CD4-positive, CD25-positive, alpha-beta regulatory T cell (primary cell): ENCODE measurements at places on chromosomes 13 and 19.

DNA sequence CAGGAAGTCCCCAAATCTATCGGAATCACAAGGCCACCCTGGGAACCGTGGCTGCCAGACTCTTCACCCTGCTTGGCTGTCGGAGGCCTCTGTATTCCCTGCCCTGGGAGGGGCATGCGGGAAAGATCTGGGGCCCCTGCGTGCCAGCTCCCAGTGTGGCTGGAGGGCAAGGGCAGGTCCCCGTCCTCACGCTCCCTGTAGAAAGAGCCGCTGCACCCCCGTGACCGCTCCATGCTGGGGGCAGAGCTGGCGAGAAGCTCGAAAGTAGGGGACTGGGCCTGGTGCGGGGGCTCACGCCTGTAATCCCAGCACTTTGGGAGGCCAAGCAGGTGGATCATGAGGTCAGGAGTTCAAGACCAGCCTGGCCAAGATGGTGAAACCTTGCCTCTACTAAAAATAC, 208.4 kb upstream of the SOX1 start:
- no peak for DNase-seq
- H3K4me3 ChIP-seq: no peak overlapping the region
- H3K36me3 ChIP-seq: no peaks in the 10 kb centered on the region
- H3K27me3 ChIP-seq: no peaks in the 10 kb centered on the region

DNA sequence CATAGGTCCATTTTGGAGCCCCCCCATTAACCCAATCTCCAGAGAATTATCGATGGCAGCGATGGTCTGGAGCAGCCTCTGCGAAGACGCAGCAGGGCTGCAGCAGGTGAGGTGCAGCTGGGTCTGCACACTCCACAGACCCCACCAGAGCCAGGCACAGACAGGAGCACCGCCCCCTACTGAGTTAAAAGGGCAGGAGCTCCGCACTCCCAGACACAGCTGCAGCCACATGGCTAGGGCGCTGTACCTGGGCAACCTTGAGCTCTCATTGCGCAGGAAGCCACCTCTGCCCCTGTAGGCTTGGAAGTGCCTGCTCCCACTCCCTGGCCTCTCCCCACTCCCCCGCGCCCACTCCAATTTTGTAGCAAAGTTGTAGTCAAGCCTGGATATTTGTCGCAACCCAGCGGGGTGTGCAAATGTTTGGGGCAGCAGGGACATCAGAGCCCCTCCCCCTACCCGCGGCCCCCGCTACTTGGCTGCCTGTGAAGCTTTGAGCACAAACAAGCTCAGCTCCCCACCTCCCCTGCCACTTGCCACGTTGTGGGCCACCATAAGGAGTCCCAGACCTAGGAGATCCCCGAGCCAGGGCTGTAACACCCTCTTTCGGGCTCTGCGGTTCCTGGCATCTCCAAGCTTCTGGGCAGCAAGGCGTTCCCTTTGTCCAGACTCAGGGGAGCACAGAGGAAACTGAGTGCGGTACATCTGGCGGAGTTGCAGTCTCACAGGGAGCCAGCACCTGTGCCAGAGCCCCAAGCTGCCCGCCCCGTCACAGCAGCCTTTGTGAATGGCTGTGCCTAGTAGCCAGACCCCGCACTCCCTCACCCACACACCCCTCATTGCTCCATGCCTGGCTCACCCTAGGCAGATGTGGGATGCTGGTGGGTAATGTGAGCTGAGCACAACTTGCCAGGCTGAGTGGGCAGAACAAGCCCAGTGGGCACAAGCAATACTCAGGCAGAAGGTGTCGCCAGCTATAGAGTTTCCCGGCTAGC, 949.7 kb upstream of the SLITRK1 start:
- H3K4me3 ChIP-seq: no peak overlapping the region
- no peaks in the 10 kb centered on the region for H3K36me3 ChIP-seq
- H3K4me1 ChIP-seq: no peaks in the 10 kb centered on the region
- DNase-seq: no peak
- H3K27me3 ChIP-seq: no peaks in the 10 kb centered on the region

GRCh38 chr19:42066075-42066754, 3.8 kb downstream of the GRIK5 start:
- peaks cover 2% of the 10 kb centered on the region for H3K4me1 ChIP-seq
- H3K27ac ChIP-seq: no peak overlapping the region
- H3K27me3 ChIP-seq: no peaks in the 10 kb centered on the region
- no peak for DNase-seq
- H3K36me3 ChIP-seq: no peaks in the 10 kb centered on the region

DNA sequence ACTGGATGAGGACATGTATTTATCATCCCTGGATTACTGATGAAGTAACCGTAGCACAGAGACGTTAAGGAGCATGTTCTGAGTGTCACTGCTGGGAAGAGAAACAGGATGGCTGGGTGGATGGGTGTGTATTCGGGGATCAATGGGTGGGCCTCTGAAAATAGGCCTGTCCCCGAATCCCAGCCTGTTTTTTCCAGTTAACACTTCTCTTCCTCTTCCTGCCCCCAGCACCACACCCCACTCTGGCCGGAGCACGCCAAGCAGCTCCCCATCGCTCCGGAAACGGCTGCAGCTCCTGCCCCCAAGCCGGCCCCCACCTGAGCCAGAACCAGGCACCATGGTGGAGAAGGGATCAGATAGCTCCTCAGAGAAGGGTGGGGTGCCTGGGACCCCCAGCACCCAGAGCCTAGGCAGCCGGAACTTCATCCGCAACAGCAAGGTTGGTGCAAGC, 8.8 kb downstream of the GRAMD1A start:
- no peaks in the 10 kb centered on the region for H3K27me3 ChIP-seq
- DNase-seq: no peak
- H3K4me1 ChIP-seq: peaks cover 41% of the 10 kb centered on the region
- H3K36me3 ChIP-seq: peaks cover 43% of the 10 kb centered on the region

- no peaks in the 10 kb centered on the region for H3K27me3 ChIP-seq
- no peak overlapping the region for H3K4me3 ChIP-seq
- DNase-seq: no peak
Measured at GRCh38 chr19:34972163-34972705, 8.2 kb upstream of the ZNF792 start.

GRCh38 chr13:110565296-110565695, 3.8 kb upstream of the RAB20 start:
- H3K4me1 ChIP-seq: peaks cover 18% of the 10 kb centered on the region

DNA sequence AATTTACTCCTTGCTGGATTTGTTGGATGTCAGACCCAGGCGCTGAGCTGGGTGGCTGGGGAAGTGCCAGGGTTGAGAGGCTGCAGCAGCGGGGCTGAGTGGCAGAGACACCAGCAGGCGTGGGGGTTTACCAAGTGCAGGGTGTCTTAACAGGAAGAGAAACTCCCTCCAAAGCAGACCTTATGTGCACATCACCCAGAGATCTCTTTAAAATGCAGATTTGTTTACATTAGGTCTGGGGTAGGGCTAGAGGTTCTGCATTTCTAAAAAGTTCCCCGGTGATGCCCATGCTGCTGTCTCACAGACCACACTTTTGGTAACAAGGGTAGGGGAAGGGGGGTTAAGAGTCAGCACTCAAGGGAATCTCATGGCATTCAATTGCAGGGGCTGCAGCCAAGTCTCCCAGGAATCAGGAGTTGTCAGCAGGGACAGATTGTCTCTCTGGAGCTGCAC, 80.7 kb upstream of the OLFM4 start:
- H3K4me1 ChIP-seq: no peaks in the 10 kb centered on the region
- no peak overlapping the region for H3K27ac ChIP-seq
- H3K4me3 ChIP-seq: no peak overlapping the region
- DNase-seq: no peak

- peaks cover 6% of the 10 kb centered on the region for H3K36me3 ChIP-seq
- H3K4me1 ChIP-seq: peaks cover 16% of the 10 kb centered on the region
- H3K4me3 ChIP-seq: no peak overlapping the region
- DNase-seq: no peak
Measured at GRCh38 chr19:17095141-17095919, 19.8 kb downstream of the MYO9B start.

GRCh38 chr19:10998666-10999065, 37.8 kb downstream of the SMARCA4 start:
- H3K4me1 ChIP-seq: no peaks in the 10 kb centered on the region
- no peak for DNase-seq
- H3K27me3 ChIP-seq: no peaks in the 10 kb centered on the region
- no peak overlapping the region for H3K27ac ChIP-seq

- no peak for DNase-seq
- no peaks in the 10 kb centered on the region for H3K27me3 ChIP-seq
- H3K27ac ChIP-seq: no peak overlapping the region
- H3K36me3 ChIP-seq: no peaks in the 10 kb centered on the region
- H3K4me3 ChIP-seq: no peak overlapping the region
Measured at GRCh38 chr13:111046590-111047141, 68.4 kb upstream of the ARHGEF7 start.

DNA sequence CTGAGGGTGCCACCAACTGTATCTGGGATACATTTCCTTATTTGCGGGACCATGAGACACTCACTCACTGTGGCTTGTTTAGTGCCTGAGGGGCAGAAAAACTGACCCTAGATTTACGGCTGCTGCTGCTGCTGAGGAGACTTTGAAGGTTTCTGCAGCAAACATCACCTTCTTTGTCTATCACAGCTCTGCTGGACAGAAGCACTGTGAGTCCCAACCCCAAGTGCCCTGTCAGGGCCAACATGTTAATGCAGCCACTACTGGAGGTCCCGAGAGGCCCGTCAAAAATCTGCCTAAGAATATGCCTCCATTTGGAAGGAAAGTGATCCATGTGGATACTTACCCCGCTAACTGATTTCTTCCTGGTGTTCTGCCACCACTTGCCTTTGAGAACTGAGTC, 37.3 kb upstream of the UBL3 start:
- no peaks in the 10 kb centered on the region for H3K36me3 ChIP-seq
- H3K27me3 ChIP-seq: no peaks in the 10 kb centered on the region
- no peak overlapping the region for H3K4me3 ChIP-seq
- no peak for DNase-seq

DNA sequence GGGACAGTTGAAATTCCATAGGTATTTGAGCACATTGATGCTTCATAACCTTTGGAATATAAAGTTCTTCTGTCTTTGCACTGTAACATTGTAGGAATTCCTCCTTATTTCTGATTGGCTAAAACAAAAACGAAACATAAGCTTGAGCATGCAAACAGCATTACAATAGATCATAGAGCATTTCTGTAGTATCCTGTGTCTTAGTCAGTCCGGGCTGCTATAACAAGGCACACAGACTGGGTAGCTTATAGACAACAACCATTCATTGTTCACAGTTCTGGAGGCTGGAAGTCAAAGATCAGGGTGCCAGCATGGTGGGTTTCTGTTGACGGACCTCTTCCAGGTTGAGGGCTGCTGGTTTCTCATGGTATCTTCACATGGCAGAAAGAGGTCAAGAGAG, 188.7 kb upstream of the SOX21 start:
- no peak overlapping the region for H3K4me3 ChIP-seq
- H3K27ac ChIP-seq: no peak overlapping the region
- no peaks in the 10 kb centered on the region for H3K36me3 ChIP-seq
- no peaks in the 10 kb centered on the region for H3K4me1 ChIP-seq

DNA sequence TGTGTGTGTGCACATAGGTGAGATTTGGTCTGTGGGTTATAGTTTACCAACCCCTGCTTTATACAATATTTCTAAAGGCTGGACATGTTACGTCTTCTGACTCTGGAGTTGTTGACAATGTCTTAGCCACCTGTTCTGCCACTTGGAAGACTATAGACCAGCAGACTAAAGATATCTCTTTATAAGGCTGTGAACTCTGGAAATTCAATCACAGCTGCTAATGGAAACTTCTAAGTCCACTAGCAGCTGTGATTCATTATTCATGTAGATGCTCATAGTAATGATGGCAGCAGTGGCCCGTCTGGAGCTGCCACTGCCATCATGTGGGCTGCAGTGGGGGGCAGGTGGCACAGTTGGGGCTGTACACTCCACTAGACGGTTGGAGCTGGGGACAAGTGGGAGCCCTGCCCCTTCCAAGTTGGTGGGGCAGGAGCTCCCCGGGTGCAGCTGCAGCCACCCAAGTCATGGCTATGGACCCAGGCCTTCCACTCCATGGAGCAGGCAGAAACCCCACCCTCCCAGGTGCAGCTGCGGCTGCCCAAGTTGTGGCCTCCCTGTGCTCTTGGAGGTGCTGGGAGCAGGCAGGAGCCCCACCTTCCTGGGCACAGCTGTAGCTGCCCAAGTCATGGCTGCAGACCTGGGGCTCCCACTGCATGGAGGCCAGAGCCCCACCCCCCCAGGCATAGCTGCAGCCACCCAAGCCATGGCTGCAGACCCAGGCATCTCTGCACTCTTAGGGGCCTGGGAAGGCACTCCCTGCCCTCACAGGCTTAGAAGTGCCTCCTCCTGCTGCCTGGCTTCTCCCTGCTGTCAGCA, 8.8 kb downstream of the IGFL4 start:
- H3K4me3 ChIP-seq: no peak overlapping the region
- H3K4me1 ChIP-seq: no peaks in the 10 kb centered on the region
- no peak overlapping the region for H3K27ac ChIP-seq

DNA sequence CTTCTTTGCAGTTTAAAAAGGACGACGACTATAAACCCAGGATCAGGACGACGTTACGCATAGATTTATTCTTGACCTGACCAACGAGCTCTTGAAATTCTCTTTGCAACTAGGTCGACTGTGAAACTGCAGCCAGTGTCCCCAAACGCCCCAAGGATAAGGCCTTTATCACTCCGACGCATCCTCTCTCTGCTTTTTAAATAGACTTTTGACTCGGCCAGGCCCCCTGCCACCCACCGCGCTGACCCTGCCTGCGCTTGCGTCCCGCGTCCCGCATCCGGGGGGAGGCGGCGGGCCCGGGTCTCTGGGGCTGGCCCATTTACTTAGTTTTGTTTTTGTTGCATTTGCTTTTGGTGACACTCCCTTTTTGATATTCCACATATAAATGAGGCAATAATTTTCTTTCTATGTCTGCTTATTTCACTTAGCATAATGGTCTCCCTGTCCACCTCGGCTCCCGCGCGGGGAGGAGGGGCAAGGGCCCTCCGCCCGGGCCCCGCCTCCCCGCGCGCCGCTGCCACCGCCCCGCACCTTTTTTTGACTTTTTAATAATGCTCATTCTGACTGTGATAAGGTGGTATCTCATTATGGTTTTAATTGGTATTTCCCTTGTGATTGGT, 17.4 kb downstream of the RB1 start:
- no peak overlapping the region for H3K27ac ChIP-seq
- peaks cover 2% of the 10 kb centered on the region for H3K36me3 ChIP-seq
- H3K4me1 ChIP-seq: peaks cover 6% of the 10 kb centered on the region
- peak overlapping the region; percentile 72 for H3K4me3 ChIP-seq
- H3K27me3 ChIP-seq: no peaks in the 10 kb centered on the region

GRCh38 chr13:111941845-111942447, 125.0 kb upstream of the SOX1 start:
- H3K27ac ChIP-seq: no peak overlapping the region
- DNase-seq: no peak
- H3K4me3 ChIP-seq: no peak overlapping the region
- no peaks in the 10 kb centered on the region for H3K36me3 ChIP-seq
- H3K4me1 ChIP-seq: no peaks in the 10 kb centered on the region

DNA sequence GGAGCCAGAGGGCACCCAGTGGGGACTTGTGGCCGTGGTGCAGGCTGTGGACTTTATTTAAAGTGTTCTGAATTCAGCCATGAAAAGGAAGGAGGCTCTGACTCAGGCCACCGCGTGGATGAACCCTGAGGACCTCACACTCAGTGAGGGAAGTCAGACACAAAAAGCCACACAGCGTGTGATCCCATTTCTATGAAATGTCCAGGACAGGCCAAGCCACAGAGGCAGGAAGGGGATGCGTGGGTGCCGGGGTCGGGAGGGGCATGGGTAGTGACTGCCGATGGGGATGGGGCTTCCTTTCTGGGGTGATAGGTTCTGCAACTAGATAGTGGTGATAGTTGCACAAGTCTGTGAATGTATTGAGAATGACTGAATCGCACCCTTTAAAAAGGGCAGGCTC, 8.7 kb upstream of the ZBTB7A start:
- no peak overlapping the region for H3K27ac ChIP-seq
- no peak for DNase-seq
- H3K4me1 ChIP-seq: peaks cover 19% of the 10 kb centered on the region
- H3K36me3 ChIP-seq: no peaks in the 10 kb centered on the region
- H3K4me3 ChIP-seq: no peak overlapping the region
